Mesothelial cell of epicardium (in vitro differentiated cells): ENCODE measurements at places on chromosomes 2 and 18. TPM values are rescaled to one million over a fixed set of nuclear protein-coding genes. Genes with fewer than 3 reads are reported as not detected.

ANKRD30BL gene
- not detected in 3 replicates for total RNA-seq

SH2D6 gene
- 0.35 to 0.79 TPM (median 0.38 TPM) in 3 replicates for total RNA-seq

NDUFS1 gene
- 59.6 to 62.5 TPM (median 61.5 TPM) in 3 replicates for total RNA-seq

DNER gene
- total RNA-seq: not detected in 3 replicates

SF3B6 gene
- total RNA-seq: 85.3 to 93.9 TPM (median 88.5 TPM) in 3 replicates

SERPINB12 gene
- total RNA-seq: not detected in 3 replicates

GRCh38 chr2:148756292-148756975, 111.9 kb downstream of the EPC2 start:
- H3K4me1 ChIP-seq: no peaks in the 10 kb centered on the region
- H3K27me3 ChIP-seq: no peaks in the 10 kb centered on the region

DNA sequence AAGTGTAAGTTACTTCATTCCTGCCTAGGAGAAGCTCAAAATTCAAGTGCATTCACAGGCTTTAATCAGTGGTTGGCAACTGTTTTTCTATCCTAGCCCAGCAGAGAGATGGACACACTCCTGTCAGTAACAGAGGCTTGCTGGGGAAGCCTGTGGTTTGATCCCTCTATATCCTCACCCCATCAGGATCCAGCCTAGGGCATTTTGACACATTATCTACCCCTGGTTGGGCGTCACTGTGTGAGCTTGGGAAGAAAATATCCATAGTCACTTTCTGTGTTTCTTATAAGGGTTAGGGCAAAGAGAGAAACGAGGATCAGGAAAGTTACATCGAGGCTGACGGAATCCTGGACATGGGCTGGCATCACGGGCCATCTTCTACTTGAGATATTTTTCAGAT, 10.0 kb downstream of the NT5DC4 start:
- H3K4me1 ChIP-seq: peaks cover 11% of the 10 kb centered on the region
- DNase-seq: no peak
- H3K36me3 ChIP-seq: no peaks in the 10 kb centered on the region

DNA sequence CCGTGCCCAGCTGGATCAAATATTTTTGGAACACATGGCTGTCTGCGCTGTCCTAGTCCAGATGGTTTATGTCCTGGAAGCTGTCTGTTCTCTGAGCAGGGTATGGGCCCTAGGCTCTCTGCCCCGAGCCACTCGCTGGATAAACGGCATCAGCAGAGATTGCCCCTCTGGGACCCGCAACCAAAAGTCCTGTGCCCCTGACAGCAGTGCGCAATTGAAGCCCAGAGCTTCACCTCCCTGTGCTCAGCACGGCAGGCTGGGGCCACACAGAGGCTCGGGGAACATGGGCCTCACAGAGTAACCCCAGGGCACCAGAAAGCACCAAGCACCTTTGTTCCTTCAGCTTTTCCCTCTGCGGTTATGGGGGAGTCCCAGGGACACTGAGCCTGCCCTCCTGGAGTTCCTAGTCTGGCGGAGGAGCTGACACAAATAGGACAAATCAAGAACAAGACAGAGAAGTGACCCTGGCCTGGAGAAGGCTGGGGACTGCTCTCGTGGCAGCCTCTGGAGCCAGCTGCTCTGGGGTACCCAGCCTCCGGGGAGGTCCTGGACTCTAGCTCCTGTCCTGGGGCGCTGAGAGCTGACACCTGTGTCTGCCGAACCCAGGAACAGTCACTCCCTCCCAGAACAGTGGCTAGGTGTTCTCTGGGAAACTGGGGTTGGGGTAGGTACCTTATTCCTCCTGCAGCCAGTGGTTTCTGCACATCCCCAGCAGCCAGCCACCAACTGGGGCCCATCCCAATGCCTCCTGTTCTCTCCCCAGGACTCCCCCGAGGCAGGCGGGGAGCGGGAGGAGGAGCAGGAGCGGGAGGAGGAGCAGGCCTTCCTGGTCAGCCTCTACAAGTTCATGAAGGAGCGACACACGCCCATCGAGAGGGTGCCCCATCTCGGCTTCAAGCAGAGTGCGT, 12.3 kb downstream of the ARID5A start:
- H3K4me3 ChIP-seq: no peak overlapping the region
- DNase-seq: no peak
- H3K27ac ChIP-seq: no peak overlapping the region
- H3K36me3 ChIP-seq: peaks cover 2% of the 10 kb centered on the region
- H3K27me3 ChIP-seq: no peaks in the 10 kb centered on the region
- H3K4me1 ChIP-seq: peaks cover 7% of the 10 kb centered on the region

- no peaks in the 10 kb centered on the region for H3K27me3 ChIP-seq
- peaks cover 16% of the 10 kb centered on the region for H3K4me1 ChIP-seq
- H3K27ac ChIP-seq: peak within 1 kb of the TSS; percentile 99
Measured at GRCh38 chr2:108719149-108720044, at the start of gene RANBP2. RANBP2 (plus strand) TSS chr2:108719482; CDS start chr2:108719607, 125 bp downstream.

DNA sequence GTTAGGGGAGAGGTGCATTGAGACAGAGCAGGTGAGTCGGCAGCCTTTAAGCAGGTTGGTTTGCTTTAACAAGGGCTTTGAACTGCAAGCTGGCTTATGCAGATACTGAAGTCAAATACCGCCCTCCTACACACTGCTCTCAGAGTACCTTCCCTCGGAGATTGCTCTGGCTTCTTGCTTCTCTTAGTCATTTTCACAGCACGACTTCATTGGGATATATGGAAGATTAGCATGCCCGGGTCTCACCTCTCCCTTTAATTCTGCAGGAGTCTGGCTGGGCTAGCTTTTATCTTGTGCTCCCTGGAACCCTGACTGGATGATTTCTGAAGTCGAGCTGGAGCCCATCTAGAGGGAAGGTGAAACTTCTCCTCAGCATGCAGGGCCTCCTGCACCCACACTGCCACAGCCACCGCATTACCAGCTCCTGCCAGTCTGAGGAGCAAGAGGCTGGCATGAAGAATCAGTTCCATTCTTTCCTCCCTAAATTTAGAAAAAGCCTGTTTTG, 395.5 kb upstream of the HNRNPA3 start:
- no peak for DNase-seq
- no peak overlapping the region for H3K27ac ChIP-seq
- H3K4me1 ChIP-seq: peaks cover 39% of the 10 kb centered on the region
- H3K27me3 ChIP-seq: peaks cover 3% of the 10 kb centered on the region

DNA sequence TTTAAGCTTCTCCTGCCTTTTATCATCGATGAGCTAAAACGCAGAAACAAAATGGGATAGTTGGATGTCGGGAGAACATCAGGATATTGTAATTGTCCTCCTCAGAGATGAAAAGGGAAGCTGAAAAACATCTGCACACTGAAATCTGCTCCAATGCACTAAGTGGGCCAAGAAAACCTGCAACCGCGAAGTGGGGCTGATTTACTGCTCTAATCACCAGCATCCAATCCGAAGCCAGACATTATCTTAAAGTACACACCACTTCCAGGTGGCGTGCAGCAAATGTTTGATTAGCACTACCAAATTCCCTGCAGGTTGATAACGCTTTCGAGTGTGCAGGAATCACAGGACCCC, 230.3 kb upstream of the SLC14A2 start:
- peaks cover 2% of the 10 kb centered on the region for H3K27me3 ChIP-seq
- H3K4me1 ChIP-seq: peaks cover 25% of the 10 kb centered on the region
- no peaks in the 10 kb centered on the region for H3K36me3 ChIP-seq

- H3K4me1 ChIP-seq: peaks cover 27% of the 10 kb centered on the region
- no peak for DNase-seq
- no peak overlapping the region for H3K4me3 ChIP-seq
- peaks cover 45% of the 10 kb centered on the region for H3K27me3 ChIP-seq
- H3K36me3 ChIP-seq: no peaks in the 10 kb centered on the region
Measured at GRCh38 chr2:118813111-118813510, 34.3 kb downstream of the EN1 start.

DNA sequence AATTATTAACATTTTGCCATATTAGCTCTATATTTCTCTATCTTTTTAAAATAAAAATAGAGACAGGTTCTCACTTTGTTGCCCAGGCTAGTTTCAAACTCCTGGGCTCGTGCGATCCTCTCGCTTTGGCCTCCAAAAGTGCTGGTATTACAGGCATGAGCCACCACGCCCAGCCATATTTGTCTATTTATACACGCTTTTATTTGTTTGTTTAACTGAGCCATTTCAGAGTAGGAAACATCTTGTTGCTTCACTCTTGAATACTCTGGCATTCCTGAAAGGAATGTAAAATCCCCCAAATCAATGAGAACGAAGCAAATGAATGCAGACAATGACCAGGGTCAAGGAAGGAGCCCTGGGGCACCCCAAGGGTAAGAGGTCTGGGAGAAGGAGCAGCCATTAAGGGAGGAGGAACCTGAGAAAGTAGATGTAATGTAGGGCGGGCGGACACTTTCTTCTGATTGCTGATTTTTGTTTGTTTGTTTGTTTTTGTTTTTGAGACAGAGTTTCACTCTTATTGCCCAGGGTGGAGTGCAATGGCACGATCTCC, 31.7 kb upstream of the RAB1A start:
- H3K4me3 ChIP-seq: no peak overlapping the region
- H3K36me3 ChIP-seq: no peaks in the 10 kb centered on the region
- DNase-seq: no peak
- no peaks in the 10 kb centered on the region for H3K27me3 ChIP-seq
- no peak overlapping the region for H3K27ac ChIP-seq

GRCh38 chr2:176744146-176744545, 468.4 kb upstream of the HNRNPA3 start:
- DNase-seq: no peak
- no peaks in the 10 kb centered on the region for H3K36me3 ChIP-seq
- H3K27ac ChIP-seq: no peak overlapping the region
- no peaks in the 10 kb centered on the region for H3K27me3 ChIP-seq
- peaks cover 54% of the 10 kb centered on the region for H3K4me1 ChIP-seq

DNA sequence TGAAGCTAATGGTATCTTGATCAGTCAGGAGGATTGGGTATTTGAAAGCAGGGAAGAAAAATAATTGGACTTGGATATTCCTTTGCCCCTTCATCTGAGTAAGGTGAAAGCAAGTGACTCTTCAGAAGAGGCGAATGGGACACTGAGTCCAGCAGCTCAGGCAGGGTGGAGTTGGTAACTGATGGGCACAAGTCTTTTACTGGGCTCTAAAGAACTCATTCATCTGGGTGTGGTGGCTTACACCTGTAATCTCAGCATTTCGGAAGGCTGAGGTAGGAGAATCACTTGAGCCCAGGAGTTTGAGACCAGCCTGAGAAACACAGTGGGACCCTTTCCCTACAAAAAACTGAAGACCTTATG, 11.2 kb downstream of the CFLAR start:
- no peak overlapping the region for H3K4me3 ChIP-seq
- peaks cover 49% of the 10 kb centered on the region for H3K4me1 ChIP-seq
- no peaks in the 10 kb centered on the region for H3K36me3 ChIP-seq

DNA sequence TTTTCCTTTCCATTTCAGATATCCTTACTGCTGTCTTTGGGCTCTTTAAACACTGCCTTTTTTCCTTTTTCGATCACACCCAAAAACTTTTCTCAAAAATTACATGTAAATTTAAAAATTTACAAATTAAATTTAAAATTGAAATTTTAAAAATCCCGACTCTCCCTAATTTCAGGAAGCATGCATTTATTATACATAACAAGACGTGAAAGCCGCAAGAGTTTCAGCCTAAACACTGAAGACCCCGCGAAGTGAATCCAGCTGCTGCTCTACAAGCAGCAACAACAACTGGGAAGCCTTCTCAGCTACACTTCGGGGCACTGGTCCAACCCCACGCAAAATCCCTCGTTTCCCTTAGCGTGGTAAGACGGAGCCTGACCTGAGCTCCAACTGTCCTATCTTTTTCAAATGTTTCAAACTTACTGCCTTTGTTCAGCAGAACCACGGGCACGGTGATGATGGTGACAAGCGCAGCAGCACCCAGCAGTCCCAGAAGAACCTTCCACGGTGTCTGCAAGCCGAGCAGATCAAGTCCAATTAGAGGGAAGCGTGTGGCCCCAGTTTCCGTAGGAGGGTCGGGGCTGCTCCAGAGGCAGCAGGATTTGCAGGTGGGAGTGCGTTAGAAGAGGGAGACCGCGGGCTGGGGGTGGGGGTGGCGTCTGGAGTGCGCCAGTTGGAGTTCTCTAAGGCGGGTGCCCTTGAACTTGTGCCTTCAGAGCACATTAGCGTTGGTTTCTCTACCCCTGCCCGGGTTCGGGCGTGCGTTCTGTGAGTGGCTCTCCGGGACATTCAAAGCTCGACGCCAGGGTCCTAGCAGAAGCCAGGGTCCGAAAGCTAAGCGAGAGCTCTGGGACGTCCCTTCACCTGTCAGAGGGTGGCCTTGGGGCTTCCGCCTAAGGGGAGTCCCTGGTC, 783 bp downstream of the DPP4 start:
- H3K4me1 ChIP-seq: peaks cover 43% of the 10 kb centered on the region
- peaks cover 31% of the 10 kb centered on the region for H3K27me3 ChIP-seq
- peaks cover 3% of the 10 kb centered on the region for H3K36me3 ChIP-seq
- no peak for DNase-seq

DNA sequence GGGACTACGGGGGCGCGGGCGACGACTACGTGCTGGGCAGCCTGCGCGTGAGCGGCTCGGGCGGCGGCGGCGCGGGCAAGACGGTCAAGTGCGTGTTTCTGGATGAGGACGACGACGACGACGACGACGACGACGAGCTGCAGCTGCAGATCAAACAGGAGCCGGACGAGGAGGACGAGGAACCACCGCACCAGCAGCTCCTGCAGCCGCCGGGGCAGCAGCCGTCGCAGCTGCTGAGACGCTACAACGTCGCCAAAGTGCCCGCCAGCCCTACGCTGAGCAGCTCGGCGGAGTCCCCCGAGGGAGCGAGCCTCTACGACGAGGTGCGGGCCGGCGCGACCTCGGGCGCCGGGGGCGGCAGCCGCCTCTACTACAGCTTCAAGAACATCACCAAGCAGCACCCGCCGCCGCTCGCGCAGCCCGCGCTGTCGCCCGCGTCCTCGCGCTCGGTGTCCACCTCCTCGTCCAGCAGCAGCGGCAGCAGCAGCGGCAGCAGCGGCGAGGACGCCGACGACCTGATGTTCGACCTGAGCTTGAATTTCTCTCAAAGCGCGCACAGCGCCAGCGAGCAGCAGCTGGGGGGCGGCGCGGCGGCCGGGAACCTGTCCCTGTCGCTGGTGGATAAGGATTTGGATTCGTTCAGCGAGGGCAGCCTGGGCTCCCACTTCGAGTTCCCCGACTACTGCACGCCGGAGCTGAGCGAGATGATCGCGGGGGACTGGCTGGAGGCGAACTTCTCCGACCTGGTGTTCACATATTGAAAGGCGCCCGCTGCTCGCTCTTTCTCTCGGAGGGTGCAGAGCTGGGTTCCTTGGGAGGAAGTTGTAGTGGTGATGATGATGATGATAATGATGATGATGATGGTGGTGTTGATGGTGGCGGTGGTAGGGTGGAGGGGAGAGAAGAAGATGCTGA, 1.4 kb downstream of the SOX11 start:
- H3K27me3 ChIP-seq: no peaks in the 10 kb centered on the region
- peak overlapping the region; percentile 86 for H3K27ac ChIP-seq
- H3K4me1 ChIP-seq: peaks cover 45% of the 10 kb centered on the region
- H3K4me3 ChIP-seq: peak overlapping the region; percentile 86
- H3K36me3 ChIP-seq: no peaks in the 10 kb centered on the region
